ENCODE measurements at places on chromosomes 7 and 10.

DNA sequence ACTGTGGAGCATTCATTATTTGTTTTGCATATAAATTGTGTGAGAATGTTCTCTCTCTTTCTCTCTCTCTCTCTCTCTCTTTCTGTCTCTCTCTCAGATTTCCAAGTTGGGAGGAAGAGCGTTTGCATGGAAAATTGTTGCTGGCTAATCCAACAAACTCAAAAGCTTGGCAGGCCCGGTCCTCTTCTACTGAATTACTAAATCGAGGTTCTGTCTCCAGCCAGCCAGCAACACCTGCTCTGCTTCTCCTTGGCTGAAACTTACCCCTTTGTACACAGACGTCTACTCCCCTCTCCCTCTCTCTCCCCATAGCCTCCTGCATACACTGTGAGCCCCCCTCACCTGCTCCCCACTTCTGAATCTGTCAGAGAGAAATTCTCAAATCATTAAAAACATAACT lies 996.4 kb upstream of the AUTS2 start:
- DNase-seq: no peak

GRCh38 chr7:12727455-12728191 lies 40.2 kb downstream of the ARL4A start:
- no peak for DNase-seq

DNA sequence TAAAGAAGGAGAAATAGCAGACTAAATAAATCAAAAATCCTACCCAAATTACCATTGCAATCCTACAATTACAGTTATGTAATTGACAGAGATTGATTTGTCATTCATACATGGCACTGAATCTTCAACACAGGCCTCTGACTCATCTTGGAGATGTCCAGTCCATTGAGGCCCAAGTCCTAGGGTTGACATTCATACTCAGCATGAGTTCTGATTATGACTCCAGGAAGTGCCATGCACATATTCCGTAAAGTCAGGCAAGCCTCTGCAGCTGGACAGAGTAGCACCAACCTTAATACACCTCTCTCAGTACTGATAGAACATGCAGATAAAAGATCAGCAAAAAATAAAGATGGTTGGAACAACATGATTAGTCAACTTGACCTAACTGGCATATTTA lies 353.7 kb upstream of the NFE2L3 start:
- no peak for DNase-seq

DNA sequence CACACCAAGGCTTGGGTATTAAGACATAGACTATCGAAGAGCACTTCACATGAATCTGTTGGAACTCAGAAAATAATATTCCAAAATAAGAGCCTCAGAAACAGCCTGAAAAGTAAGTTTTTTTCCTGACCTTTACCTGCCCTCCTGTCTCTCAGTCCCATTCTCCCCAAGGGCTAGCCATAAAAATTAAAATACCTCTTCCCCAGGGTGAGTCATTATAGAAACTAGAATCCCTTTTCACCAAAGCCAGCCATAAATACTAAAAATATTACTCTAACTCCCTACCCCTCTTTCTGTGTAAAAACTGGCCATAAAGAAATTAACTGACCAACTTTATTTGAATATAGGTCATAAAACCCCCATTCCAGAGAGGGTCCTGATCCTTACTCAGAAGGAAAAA lies 87.9 kb upstream of the TMEM106B start:
- no peak for DNase-seq

- no peak for DNase-seq
Measured at GRCh38 chr10:1255600-1256431, 199.6 kb downstream of the WDR37 start.

- no peak for DNase-seq
Measured at GRCh38 chr7:124310934-124311390, 278.1 kb upstream of the TMEM229A start.

DNA sequence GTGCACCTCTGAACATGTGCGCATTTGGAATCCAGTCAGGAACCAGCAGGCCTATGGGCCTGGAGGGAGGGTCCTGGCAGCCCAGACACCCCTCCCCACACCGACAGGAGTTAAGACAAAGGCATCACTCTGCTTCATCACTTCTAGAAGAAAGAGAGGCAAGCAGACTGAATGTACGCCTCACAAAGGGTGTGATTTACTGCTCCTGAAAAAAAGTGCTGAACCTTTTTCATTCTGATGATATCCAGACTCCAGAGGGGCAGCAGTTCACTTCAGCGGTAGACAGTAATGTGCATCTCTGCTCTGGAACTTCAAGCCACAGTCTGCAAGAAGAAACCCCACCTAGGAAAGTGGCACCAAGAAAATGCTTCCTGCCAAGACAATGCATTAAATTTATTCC lies 88.2 kb upstream of the TMEM72 start:
- no peak for DNase-seq

GRCh38 chr7:92880212-92881090 lies 44.1 kb upstream of the CDK6 start:
- DNase-seq: no peak

GRCh38 chr10:89888321-89889070 lies 187.1 kb downstream of the KIF20B start:
- no peak for DNase-seq

DNA sequence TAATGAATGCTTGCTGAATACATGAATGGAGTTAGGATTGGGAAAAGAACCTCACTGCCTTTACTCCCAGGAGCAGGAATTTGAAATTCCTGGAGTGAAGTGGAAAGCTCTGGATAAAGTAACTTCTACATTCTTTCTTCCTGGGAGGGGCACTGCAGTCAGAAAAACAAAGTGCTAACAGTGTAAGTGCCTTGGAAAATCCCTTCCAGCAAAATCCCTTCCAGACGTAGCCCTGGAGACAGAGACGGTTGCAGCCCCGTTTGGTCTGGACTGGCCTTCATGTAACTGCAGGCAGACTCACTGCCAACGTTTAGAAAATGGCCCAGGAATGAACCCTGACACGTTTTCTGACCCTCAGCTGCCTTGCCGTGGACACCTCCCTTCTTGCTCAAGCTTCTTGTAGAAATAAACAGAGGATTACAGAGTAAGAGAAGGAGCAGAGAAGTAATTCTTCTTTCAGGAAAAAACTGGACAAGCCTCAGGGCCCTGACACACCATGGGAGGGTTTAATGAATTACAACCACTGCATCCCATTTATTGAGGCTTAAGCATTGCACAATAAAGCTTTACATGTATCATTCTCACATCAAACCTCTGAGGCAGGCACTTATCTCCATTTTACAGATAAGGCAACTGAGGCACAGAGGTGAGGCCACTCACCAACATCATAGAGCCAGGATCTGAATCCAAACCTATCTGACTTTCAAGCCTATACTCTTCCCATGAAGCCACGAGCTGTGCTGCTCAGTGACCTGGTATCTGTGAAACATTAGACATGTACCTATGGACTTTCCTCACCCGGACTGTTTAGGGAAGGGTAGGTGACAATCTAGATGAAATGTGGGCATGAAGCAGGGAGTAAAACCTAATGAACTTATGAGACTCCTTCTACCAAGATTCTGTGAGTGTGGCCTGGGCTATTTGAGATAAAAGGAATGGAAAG lies 7.8 kb downstream of the ITPRIP start:
- DNase-seq: no peak

- DNase-seq: no peak
Measured at GRCh38 chr10:124132876-124133275, 39.5 kb upstream of the CHST15 start.

DNA sequence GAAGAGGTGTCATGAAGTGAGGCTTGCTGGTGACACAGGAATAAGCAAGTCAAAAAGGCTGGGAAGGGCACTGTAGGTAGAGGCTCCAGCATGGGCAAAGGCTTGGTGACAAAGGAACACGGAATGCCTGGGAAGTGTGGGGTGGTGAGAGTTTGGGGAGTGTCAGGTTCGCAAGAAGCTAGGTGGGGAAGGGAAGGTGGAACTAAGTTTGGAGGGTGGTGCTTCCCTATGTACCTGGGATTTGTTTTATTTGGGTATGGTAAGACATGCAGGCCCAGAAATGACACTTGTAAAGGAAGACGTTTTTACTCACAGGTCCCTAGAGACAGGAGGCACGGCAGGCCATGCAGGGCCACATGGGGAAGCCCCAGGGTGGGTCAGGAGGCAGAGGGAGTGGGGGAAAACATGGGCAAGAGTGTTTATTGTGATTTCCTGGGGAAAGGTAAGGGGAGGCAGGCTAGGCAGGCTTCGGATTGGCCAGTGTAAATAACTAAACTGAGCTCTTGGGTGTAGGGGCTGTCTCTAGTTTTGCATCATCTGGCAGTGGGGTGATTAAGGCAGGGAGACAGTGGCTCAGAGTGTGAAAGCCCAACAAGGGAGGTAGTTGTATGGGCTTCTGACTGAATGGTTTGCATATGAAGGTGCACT lies 52.1 kb downstream of the SH2D4B start:
- DNase-seq: no peak

DNA sequence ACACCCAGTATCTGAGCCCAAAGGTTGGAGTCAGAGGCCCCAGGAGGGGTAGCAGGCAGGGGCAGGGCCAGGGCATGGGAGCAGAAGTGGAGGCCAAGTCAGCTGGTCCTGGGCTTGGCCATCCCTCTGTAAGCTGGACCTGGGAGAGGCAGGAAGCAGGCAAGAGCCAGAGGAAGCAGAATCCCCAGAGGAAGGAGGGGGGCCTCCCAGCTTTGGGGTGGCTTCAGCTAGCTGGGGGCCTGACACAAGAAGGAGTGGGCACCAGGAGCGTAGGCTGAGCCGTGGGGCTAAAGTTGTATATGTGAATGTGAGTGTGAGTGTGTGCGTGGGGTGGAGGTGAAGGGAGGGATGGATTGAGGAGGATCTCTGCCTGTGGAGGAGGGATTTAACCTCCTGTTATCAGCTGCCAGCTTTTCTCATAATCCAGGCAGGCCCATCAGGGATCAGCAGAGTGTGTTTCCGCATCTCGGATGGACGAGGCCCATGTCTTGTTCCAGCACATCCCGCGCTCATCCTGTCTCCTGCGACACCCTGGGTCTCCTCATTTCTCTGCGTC lies 54.0 kb downstream of the NEURL1 start:
- DNase-seq: no peak

DNA sequence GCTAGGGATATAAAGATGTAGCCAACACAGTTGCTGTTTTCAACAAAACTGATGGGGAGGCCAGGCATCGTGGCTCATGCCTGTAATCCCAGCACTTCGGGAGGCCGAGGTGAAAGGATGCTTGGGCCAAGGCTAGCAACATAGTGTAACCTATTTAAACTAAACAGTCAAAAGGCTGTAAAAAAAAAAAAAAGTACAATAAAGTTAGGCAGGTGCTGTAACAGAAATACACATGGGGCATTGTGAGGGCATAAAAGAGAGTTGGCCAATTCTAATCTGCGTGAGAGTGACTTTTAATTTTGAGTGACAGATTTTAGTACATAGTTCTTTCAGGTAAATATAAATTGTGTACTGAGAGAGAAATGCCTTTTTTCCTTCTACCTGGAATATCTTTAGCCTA lies 6.2 kb downstream of the XRCC2 start:
- DNase-seq: no peak

GRCh38 chr10:62625484-62625883 lies 179.0 kb upstream of the ADO start:
- DNase-seq: no peak

- no peak for DNase-seq
Measured at GRCh38 chr7:9013940-9014339, 580.5 kb downstream of the NXPH1 start.

DNA sequence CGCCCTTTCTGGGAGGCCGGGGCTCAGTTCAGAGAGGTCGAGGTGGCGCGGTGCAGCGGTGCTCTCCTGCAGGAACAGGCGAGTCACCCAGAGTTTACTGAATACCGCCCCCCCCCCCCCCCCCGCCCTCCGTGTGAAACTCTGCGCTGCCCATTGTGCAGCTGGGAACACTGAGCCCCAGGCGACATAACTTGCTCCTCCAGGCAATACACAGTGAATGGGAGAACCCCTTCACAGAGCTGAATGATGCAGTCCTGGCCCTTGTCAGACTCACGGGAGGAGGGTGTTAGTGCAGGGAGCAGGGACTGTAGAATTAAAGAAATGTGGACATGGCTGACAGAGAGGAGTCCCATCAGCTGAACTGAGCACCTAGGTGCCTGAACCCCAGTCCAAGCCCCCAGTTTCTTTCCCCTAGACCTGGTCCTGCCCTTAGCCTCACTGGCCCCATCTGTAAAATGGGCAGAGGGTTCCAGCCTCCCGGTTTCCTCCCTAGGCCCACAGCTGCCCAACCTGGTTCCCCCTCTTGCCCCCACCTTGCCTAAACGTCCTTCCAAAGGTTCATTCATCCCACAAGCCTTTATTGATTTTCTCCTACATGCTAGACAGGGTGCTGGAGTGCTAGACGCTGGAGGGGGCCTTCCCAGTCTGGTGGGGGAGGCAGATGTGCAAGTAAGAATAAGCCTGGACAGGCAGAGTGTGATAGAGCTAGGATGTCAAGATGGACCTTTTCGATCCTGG lies 869 bp upstream of the LOXL4 start:
- no peak for DNase-seq

DNA sequence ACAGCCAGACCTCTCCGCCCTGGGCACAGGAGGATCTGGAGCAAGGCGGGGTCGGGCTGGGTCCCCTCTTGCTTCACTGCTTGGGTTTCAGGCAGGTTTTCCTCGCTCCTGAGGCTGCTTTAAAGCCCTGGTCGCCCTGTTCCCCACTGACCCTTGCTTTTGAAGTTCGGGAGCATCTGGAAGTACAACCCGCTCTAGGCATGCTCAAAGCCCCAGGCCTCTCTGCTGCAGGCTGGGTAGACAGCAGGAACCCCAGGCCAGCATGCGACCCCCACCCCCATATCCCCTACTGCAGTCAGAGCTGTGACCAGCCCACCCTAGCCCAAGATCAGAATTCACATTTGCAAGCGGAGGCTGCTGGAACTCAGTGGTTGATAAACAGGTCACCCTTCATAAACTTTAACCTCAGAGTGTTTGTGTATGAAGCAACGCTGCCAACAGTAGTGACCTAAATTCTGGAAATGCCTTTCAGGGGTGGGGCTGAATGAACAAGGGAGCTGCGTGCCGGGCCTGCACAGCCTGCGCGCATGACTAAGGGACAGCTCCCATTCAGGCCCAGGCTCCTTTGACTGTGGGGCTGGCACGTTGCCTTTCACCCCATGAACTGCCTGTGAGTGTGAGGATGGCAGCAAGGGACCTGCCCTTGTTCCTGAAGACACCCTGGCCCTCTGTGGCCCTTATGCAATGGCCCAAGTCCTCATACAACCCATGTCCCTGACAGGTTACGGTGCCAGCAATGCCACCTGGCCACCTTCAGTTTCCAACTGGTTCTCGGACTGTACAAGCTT lies 52.5 kb downstream of the PROSER2 start:
- no peak for DNase-seq
